CD8-positive, alpha-beta memory T cell (primary cell): ENCODE measurements at places on chromosomes 5 and 9. TPM values are rescaled to one million over a fixed set of nuclear protein-coding genes. Genes with fewer than 3 reads are reported as not detected.

DNA sequence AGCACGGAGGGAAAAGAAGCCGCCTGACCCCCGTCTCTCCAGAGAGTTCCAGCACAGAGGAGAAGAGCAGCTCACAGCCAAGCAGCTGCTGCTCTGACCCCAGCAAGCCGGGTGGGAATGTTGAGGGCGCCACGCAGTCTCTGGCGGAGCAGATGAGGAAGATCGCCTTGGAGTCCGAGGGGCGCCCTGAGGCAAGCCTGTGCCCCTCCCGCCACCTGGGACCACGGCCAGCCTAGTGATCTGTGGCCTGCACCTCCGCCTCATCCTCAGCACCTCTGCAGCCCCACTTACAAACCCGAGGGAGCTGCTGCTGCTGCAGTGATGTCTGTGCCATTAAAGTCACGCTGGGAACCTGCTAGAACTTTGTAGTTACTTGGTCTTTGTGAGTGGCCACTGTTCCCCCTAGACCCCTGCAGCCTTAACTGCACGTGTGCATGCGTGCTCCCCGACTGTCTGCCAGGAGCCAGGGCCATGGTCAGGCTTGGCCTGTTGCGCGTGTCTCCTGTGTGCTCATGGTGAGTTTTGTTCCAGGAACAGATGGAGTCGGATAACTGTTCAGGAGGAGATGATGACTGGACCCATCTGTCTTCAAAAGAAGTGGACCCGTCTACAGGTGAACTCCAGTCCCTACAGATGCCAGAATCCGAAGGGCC lies 12.5 kb downstream of the SQSTM1 start:
- H3K4me3 ChIP-seq = no peak overlapping the region
- peaks cover 18% of the 10 kb centered on the region for H3K4me1 ChIP-seq
- H3K27me3 ChIP-seq = no peaks in the 10 kb centered on the region
- no peak overlapping the region for H3K27ac ChIP-seq
- no peak for DNase-seq

OTULIN gene
- total RNA-seq = 87.6 TPM

DNA sequence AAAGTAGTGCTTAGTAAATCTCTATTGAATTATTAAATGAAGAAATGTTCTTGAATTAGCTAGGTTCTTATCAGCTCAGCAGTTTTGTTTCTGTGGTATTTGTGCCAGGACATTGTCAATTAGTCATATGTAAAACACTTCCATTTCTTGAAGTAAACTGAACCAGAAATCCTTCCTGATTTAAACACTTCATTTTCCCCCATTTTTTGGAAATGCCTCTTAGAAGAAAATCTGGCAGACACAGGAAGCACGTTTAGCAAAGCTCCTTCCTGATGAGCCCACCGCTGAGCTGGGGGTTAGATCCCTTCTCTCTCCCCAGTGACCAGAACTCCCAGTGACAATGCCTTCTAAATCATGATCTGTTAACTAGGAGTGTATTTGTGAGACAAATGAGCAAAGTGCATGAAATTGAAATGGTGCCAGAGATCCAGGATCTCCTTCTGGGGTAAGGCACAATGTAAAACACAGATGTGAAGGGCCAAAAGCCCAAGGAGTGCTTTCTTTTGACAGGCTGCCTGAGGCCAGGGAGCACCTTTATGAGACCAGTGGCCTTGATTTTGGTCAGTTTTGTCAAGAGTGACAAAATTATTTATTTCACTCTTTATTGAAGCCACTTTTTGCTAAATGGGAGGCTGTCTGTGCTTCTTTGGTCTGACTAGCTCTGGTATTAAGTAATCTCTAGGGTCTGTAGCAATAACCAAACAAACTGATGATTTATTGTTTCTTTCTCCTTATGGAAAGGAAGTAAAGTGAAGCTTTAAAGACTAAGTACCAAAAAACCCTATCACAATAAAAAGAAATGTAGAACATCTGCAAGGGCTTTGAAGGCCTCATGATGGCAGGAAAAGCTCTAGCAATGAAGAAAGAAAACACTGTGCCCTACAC lies 25.5 kb upstream of the RUSC2 start:
- H3K27ac ChIP-seq = no peak overlapping the region
- no peak for DNase-seq
- H3K27me3 ChIP-seq = no peaks in the 10 kb centered on the region
- H3K36me3 ChIP-seq = no peaks in the 10 kb centered on the region
- no peak overlapping the region for H3K4me3 ChIP-seq
- no peaks in the 10 kb centered on the region for H3K4me1 ChIP-seq

GRCh38 chr9:20031836-20032235 lies 243.0 kb upstream of the SLC24A2 start:
- no peaks in the 10 kb centered on the region for H3K4me1 ChIP-seq
- DNase-seq = no peak
- no peak overlapping the region for H3K27ac ChIP-seq
- no peak overlapping the region for H3K4me3 ChIP-seq

DNA sequence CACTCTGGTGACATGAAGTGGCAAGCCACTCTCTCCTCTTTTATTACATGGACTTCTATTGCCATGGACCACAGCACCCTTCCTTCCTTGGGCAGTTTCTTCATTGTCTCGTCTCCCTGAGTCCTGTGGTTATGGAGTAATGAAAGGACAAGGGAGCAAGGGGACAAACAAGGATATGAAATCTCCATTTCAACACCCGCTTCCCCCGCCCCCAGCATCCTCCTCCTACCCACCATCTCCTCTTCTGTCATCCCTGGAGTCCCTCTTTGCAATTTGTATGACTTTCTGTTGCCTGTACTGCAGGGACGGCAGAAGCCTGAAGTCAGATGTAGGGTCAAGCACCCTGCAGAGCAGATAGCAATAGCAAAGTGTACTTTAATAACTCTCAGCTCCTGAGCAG lies 300.7 kb upstream of the CLINT1 start:
- H3K4me1 ChIP-seq = no peaks in the 10 kb centered on the region
- no peaks in the 10 kb centered on the region for H3K27me3 ChIP-seq
- DNase-seq = no peak

- no peak overlapping the region for H3K27ac ChIP-seq
- H3K36me3 ChIP-seq = no peaks in the 10 kb centered on the region
- H3K27me3 ChIP-seq = no peaks in the 10 kb centered on the region
- no peaks in the 10 kb centered on the region for H3K4me1 ChIP-seq
- H3K4me3 ChIP-seq = no peak overlapping the region
Observed at GRCh38 chr5:34603378-34603777, 52.8 kb upstream of the RAI14 start.

- no peaks in the 10 kb centered on the region for H3K36me3 ChIP-seq
- H3K27me3 ChIP-seq = no peaks in the 10 kb centered on the region
- DNase-seq = no peak
- no peak overlapping the region for H3K4me3 ChIP-seq
Observed at GRCh38 chr5:140106101-140106500, 7.8 kb upstream of the PURA start.

GRCh38 chr5:157288405-157289163 lies 22.7 kb downstream of the CYFIP2 start:
- H3K36me3 ChIP-seq = peaks cover 51% of the 10 kb centered on the region
- H3K27ac ChIP-seq = no peak overlapping the region
- peaks cover 60% of the 10 kb centered on the region for H3K4me1 ChIP-seq
- no peaks in the 10 kb centered on the region for H3K27me3 ChIP-seq

DNA sequence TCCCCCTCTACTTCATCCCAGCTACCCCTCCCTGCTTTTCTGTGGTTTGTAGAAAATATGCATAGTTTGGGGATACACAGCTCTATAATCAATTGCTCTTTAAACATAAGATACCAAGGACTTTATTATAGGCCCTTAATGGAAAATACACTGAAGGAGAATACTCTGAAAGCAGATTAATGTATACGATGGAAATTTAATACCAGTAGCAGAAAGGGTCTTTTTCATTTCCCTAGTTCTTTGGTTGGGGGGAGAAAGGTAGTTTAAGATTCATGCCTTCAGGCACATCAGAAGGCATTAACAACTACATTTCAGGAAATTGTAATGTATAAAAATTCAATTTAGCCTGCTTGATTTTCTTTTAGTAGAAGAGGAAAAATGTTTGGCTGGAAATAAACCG lies 452.9 kb upstream of the ZNF608 start:
- no peak overlapping the region for H3K4me3 ChIP-seq
- no peak for DNase-seq
- no peaks in the 10 kb centered on the region for H3K36me3 ChIP-seq
- H3K27ac ChIP-seq = no peak overlapping the region
- no peaks in the 10 kb centered on the region for H3K4me1 ChIP-seq

GRCh38 chr9:129815278-129815677 lies 8.7 kb downstream of the TOR1A start:
- DNase-seq = no peak
- no peak overlapping the region for H3K27ac ChIP-seq
- no peaks in the 10 kb centered on the region for H3K4me1 ChIP-seq
- peaks cover 32% of the 10 kb centered on the region for H3K36me3 ChIP-seq

DNA sequence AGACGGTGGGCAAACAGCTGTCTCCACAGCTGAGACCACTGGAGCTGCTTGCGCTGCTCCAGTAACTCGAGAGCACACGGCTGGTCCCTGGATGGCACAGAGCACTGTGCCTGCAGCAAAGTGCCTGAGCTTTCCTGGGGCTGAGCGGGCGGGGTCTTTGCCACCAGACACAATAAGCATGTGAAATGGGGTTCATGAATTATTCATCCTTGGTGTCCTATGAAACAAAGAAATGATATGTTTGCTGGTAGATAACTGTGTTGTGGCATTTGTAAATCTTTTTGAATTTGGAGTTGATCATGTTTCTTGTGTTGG lies 151.7 kb upstream of the MPDZ start:
- H3K36me3 ChIP-seq = no peaks in the 10 kb centered on the region
- H3K4me3 ChIP-seq = no peak overlapping the region
- no peaks in the 10 kb centered on the region for H3K27me3 ChIP-seq

VCAN gene
- total RNA-seq = 0.24 TPM

DNA sequence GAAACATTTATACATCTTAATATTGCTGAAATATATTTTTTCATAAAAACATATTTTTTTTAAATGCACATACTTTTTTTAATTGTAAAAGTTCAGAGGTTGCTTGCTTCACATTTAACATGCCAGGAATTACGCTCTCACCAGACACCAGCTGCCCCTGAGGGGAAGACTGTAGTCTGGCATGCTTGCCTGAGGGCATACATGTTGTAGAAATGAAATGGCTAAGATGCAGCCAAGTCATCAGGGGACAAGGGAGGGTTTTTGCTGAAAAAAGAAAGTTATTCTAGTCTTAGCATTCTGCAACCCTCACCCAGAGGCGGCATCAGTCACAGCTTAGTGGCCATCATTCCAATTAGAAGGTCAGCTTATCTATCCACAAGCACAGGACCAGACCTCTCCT lies 426.7 kb upstream of the FTMT start:
- no peaks in the 10 kb centered on the region for H3K27me3 ChIP-seq
- no peak overlapping the region for H3K27ac ChIP-seq
- no peaks in the 10 kb centered on the region for H3K4me1 ChIP-seq
- no peak overlapping the region for H3K4me3 ChIP-seq
- DNase-seq = no peak

GRCh38 chr9:133970581-133971058 lies 21.5 kb downstream of the VAV2 start:
- no peaks in the 10 kb centered on the region for H3K36me3 ChIP-seq
- no peak overlapping the region for H3K4me3 ChIP-seq
- no peak for DNase-seq
- no peak overlapping the region for H3K27ac ChIP-seq
- no peaks in the 10 kb centered on the region for H3K27me3 ChIP-seq
- H3K4me1 ChIP-seq = no peaks in the 10 kb centered on the region

DNA sequence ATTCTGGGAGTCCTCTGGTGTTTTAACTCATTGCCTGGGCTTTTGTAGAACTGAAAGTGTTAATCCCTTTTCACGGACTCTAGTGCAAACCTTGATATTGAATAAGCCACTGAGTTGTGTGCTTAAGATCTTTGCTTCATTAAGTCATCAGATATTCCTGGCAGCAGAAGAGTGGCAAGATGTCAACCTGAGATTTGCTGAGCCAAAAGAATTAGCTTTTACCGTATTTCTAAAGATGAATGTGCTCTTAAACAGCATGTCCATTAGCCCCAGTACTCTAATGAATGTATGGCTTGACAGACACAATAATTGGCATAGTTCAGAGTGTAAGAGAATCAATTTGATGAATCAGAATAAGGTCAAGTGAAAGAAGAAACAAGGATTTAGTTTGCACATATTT lies 87.2 kb upstream of the CDH6 start:
- H3K27me3 ChIP-seq = no peaks in the 10 kb centered on the region
- H3K4me1 ChIP-seq = no peaks in the 10 kb centered on the region
- no peak overlapping the region for H3K27ac ChIP-seq

DUSP1 gene
- total RNA-seq = 10.9 TPM

- H3K36me3 ChIP-seq = no peaks in the 10 kb centered on the region
- H3K27me3 ChIP-seq = no peaks in the 10 kb centered on the region
- no peak overlapping the region for H3K4me3 ChIP-seq
- DNase-seq = no peak
- H3K27ac ChIP-seq = no peak overlapping the region
Observed at GRCh38 chr5:56288873-56289601, 55.9 kb upstream of the ANKRD55 start.

TMEM174 gene
- not detected for total RNA-seq

DNA sequence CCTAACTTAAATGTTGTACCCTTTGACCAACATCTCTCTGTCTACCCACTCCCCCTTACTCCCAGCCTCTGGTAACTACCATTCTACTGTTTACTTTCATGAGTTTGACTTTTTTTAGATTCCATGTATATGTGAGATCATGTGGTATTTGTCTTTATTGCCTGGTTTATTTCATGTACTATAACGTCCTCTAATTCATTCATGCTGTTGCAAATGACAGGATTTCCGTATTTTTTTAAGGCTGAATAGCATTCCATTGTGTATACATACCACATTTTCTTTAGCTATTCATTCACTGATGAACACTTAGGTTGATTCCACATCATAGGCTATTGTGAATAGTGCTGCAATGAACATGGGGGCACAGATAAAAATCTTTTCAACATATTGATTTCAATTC lies 11.8 kb upstream of the NDUFB6 start:
- H3K4me1 ChIP-seq = no peaks in the 10 kb centered on the region
- no peaks in the 10 kb centered on the region for H3K27me3 ChIP-seq
- no peaks in the 10 kb centered on the region for H3K36me3 ChIP-seq
- DNase-seq = no peak
- no peak overlapping the region for H3K4me3 ChIP-seq
- no peak overlapping the region for H3K27ac ChIP-seq

TTC16 gene
- total RNA-seq = 1.6 TPM
